ENCODE measurements at places on chromosomes 5 and 9. TPM values are rescaled to one million over a fixed set of nuclear protein-coding genes. Genes with fewer than 3 reads are reported as not detected.
A peak's percentile ranks its signal among the peaks of the same experiment; 100 is the strongest.

TYRP1 gene
- not detected for total RNA-seq

MCTP1 gene
- 0.15 TPM for total RNA-seq

KCNT1 gene
- not detected for total RNA-seq

OR1L8 gene
- not detected for total RNA-seq

FCN1 gene
- total RNA-seq, result not detected

TAF11L10 gene
- total RNA-seq, result not detected

PCDHB6 gene
- not detected for total RNA-seq

DNA sequence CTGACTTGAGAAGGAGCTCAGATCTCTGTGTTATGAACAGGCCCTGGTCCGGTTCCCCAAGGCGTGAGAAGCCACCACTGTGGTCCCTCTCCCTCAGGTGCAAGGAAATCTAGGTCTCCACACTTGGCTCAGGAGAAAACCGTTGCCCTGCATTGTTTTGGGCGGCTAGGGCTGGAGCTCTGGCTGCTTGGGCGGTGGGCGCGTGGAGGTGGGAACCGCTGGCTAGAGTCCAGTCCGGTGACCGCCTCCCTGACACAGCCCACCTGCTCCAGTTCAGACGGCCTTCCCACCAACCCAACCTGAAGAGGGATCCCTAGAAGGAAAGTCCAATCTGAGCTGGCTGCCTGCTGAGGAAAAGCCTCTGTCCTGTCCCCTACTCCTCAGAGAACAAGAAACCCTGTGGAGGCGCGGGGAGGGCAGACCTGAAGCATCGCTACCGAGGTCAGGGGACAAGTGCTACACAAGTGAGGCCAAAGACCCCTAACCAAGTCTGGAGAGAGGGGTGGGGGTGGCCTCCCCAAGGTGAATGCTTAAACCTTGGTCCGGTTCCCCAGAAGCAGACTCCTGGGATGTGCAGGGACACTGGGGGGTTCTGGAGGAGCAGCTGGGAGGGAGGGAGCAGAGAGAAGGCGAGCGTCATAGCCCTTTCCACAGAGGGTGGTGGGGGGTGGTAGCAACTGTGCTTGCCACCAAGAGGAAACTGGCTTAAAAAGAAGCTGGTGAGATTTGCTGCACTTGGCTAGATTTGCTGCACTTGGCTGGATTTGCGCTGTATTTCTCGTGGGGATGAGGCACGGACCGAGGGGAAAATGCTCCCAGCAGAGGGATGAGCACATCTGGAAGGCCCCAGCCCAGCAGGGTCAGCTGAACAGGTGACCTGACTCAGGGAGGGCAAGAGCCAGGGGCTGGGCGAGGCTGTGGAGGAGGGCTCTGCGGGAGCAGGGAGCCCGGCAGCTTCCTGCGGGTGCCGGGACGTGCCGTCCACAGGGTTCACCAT lies 65.2 kb downstream of the RAPGEF1 start:
- no peak for DNase-seq
- no peaks in the 10 kb centered on the region for H3K36me3 ChIP-seq
- H3K4me1 ChIP-seq, result peaks cover 59% of the 10 kb centered on the region
- no peak overlapping the region for H3K27ac ChIP-seq
- H3K4me3 ChIP-seq, result no peak overlapping the region

- H3K27me3 ChIP-seq, result peaks cover 89% of the 10 kb centered on the region
- H3K36me3 ChIP-seq, result no peaks in the 10 kb centered on the region
- DNase-seq, result no peak
- no peak overlapping the region for H3K4me3 ChIP-seq
- H3K4me1 ChIP-seq, result no peaks in the 10 kb centered on the region
These were observed 85.0 kb downstream of the LMX1B start for GRCh38 chr9:126698756-126699155.

- no peaks in the 10 kb centered on the region for H3K36me3 ChIP-seq
- H3K27me3 ChIP-seq, result no peaks in the 10 kb centered on the region
- peak overlapping the region; percentile 59 for H3K27ac ChIP-seq
- DNase-seq, result peak; percentile 81
- H3K4me1 ChIP-seq, result peaks cover 35% of the 10 kb centered on the region
These were observed 45.6 kb downstream of the SAR1B start for GRCh38 chr5:134586866-134587524.

GRCh38 chr5:33883482-33883881 lies 8.3 kb downstream of the ADAMTS12 start:
- no peaks in the 10 kb centered on the region for H3K27me3 ChIP-seq
- no peaks in the 10 kb centered on the region for H3K36me3 ChIP-seq
- H3K27ac ChIP-seq, result no peak overlapping the region
- no peaks in the 10 kb centered on the region for H3K4me1 ChIP-seq
- DNase-seq, result no peak
- H3K4me3 ChIP-seq, result no peak overlapping the region

- H3K27ac ChIP-seq, result no peak overlapping the region
- no peak for DNase-seq
- no peaks in the 10 kb centered on the region for H3K36me3 ChIP-seq
These were observed 899.5 kb downstream of the TLE1 start for GRCh38 chr9:80789831-80790230.

DNA sequence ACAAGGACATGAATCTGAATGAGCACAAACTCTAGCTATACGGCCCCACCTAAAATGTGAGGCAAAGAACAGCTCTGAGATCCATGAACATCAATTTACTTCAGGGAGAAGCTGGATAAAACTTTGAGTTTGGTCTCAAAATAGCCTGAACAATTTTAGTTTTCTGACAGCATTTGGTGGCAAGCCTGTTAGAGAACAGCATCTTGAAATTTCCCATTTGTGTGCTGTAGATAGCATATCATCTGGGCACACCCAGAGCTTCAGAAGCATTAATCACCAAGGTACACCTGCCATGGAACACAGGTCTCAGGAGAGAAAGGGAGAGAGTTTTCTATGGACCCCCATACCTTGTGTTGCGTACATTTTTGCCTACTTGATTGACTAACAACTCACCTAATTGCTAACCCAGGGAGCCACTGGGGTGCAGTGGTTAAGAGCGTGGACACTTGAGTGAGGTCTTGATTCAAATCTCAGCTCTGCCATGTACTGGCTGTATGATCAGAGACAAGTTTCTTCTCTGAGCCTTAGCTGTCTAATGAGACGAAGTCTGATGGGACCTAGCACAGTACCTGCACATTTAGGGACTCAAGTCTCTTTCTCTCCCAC lies 264.9 kb downstream of the PIK3R1 start:
- H3K4me3 ChIP-seq, result no peak overlapping the region
- H3K4me1 ChIP-seq, result peaks cover 8% of the 10 kb centered on the region

GRCh38 chr5:34655354-34655991 lies 655 bp upstream of the RAI14 start:
- no peaks in the 10 kb centered on the region for H3K36me3 ChIP-seq
- H3K4me1 ChIP-seq, result peaks cover 25% of the 10 kb centered on the region
- peak; percentile 33 for DNase-seq
- peaks cover 1% of the 10 kb centered on the region for H3K27me3 ChIP-seq

DNA sequence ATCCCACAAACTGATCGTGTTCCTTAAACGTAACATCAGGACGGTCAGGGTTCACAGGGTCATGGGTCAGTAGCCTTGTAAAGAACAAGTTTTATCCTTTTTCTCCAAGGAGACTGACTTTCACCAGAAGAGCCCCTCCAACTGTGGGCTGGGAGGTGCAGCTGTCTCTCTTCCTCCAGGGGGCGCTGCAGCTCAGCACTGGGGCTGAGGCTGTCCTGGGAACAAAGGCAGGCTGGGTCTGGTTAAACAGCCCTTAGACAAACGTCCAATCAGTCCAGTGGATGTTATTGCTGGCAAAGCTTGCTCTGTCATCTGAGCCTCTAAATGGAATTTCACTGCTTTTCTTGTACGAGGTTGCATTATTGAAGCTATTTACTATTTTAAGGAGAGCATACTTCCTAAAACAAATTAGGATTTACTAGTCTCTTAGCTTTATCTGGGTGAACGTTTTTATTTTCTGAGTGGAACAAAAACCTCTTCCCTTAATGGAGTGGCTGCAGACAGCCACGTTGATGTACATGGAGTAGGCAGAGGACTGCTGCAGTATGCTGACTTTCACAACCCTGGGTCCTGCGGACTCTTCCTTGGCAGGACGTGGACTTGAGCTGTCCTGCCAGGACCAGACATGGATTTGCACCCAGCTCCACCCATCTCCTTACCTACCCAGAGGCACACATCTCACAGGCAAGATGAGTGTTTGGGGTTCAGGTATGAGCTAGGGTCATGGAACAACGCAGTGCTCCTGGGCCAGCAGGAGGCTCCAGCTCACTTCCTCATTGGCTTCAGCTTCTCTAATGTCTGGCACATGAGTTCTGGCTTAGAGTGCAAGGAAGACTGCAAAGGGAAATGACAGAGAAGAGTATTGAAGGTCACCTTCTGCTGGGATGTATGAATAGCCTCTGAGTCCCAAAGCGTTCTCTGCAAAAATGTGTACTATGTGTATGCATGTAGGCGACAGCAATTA lies 7.8 kb downstream of the EXOSC2 start:
- H3K27ac ChIP-seq, result no peak overlapping the region
- H3K36me3 ChIP-seq, result peaks cover 28% of the 10 kb centered on the region
- H3K27me3 ChIP-seq, result no peaks in the 10 kb centered on the region
- peaks cover 39% of the 10 kb centered on the region for H3K4me1 ChIP-seq
- no peak overlapping the region for H3K4me3 ChIP-seq

DNA sequence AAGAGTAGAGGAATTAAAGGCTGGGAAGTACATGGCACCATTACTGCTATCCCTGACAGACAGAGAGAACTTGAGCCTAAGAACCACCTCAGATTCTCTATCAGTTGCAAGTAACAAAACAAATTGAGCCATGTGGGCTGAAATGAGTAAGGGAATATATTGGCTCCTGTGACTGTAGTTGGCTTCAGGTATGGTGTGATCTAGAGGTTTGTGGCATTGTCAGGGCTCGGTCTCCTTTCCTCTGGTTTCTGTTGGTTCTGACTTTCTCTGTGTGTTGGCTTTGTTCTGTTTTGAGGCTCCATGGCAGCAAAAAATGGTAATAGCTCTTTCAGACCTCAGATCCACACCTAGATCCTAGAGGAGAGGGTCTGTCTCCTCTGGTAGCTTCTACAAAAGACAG lies 5.7 kb downstream of the GALNT10 start:
- H3K27me3 ChIP-seq, result no peaks in the 10 kb centered on the region
- no peak overlapping the region for H3K4me3 ChIP-seq
- H3K4me1 ChIP-seq, result peaks cover 46% of the 10 kb centered on the region
- no peak for DNase-seq
- H3K36me3 ChIP-seq, result no peaks in the 10 kb centered on the region
- no peak overlapping the region for H3K27ac ChIP-seq

DNA sequence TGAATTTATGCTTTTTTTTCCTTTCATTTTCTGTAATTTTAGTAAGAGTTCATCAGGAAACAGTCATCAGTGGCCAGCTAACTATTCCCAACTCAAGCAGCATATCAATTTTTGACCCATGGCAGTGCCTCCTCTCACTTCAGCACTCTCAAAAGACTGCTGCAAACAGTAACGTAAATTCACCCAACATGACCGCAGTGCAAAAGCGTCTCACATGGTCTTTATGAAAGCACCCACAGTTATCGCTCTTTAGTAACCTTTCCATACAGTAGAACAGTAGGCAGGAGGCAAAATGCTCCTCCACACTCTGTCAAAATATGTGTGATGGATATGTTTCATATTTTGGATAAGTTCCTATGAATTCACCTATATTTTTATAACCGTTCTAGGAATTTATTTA lies 48.6 kb downstream of the PARP8 start:
- no peaks in the 10 kb centered on the region for H3K27me3 ChIP-seq
- no peaks in the 10 kb centered on the region for H3K36me3 ChIP-seq
- DNase-seq, result no peak
- H3K4me3 ChIP-seq, result no peak overlapping the region

DNA sequence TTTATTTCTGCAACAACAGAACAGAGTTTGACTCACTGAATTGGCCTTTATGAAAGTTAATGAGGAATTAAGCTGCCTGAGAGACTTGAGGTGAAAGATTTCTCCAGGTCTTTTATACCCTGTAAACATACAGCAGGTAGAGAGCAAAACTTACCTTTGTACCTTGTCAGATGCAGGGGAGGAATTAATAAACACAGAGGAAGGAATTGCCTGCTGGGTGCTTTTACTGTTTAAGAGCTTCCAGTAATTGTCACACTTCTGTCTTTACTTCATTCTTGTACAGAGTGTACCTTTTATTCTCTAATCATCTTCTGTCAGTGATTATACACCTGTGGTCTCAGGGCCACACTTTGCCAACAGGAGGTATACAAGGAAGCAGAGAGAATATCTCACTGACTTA lies 94.0 kb upstream of the GRIN3A start:
- DNase-seq, result no peak
- no peak overlapping the region for H3K27ac ChIP-seq
- H3K27me3 ChIP-seq, result no peaks in the 10 kb centered on the region

- no peak overlapping the region for H3K27ac ChIP-seq
- no peaks in the 10 kb centered on the region for H3K27me3 ChIP-seq
- no peak for DNase-seq
- no peaks in the 10 kb centered on the region for H3K36me3 ChIP-seq
- H3K4me3 ChIP-seq, result no peak overlapping the region
These were observed 394.8 kb upstream of the MEF2C start for GRCh38 chr5:89277816-89278215.

DNA sequence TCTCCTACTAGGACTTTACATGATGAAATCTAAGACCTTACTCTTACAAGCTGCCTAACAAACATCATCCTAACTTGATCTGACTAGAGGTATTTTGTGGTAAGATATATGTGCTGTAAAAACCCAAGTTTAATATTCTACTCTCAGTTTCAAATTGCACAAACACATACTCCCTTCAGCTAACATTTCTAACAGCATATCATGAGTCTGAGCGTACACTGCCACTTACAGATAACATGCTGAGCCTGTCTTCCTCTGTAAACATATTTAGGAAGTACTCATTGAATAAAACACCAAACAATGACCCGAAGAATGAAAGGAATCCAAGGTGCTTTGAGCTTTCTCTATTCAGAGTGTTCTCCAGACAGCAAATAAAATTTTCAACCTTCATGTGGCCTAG lies 7.9 kb upstream of the ESM1 start:
- no peak overlapping the region for H3K4me3 ChIP-seq
- peaks cover 3% of the 10 kb centered on the region for H3K27me3 ChIP-seq
- DNase-seq, result no peak
- no peaks in the 10 kb centered on the region for H3K4me1 ChIP-seq
